ENCODE measurements at places on chromosomes 5 and 9. TPM values are rescaled to one million over a fixed set of nuclear protein-coding genes. Genes with fewer than 3 reads are reported as not detected.

Gene PIGO
- 26.9 TPM for total RNA-seq

Gene WNT8A
- not detected for total RNA-seq

Gene OR13C4
- total RNA-seq: 0.24 TPM

Gene SLCO4C1
- under 0.01 TPM for total RNA-seq

Gene SPINK13
- not detected for total RNA-seq

Gene FLT4
- total RNA-seq: 5.3 TPM

Gene ADRB2
- total RNA-seq: 7.5 TPM

Gene CARTPT
- not detected for total RNA-seq

Gene ARSI
- total RNA-seq: 3.3 TPM

Gene GABRA1
- not detected for total RNA-seq

Gene MARCOL
- total RNA-seq: not detected

Gene LHX3
- not detected for total RNA-seq

Gene ZFAND5
- 188 TPM for total RNA-seq

Gene GRXCR2
- total RNA-seq: not detected

Gene CFAP90
- not detected for total RNA-seq
